ENCODE measurements at places on chromosomes 11 and 22.
A peak's percentile ranks its signal among the peaks of the same experiment; 100 is the strongest.

DNA sequence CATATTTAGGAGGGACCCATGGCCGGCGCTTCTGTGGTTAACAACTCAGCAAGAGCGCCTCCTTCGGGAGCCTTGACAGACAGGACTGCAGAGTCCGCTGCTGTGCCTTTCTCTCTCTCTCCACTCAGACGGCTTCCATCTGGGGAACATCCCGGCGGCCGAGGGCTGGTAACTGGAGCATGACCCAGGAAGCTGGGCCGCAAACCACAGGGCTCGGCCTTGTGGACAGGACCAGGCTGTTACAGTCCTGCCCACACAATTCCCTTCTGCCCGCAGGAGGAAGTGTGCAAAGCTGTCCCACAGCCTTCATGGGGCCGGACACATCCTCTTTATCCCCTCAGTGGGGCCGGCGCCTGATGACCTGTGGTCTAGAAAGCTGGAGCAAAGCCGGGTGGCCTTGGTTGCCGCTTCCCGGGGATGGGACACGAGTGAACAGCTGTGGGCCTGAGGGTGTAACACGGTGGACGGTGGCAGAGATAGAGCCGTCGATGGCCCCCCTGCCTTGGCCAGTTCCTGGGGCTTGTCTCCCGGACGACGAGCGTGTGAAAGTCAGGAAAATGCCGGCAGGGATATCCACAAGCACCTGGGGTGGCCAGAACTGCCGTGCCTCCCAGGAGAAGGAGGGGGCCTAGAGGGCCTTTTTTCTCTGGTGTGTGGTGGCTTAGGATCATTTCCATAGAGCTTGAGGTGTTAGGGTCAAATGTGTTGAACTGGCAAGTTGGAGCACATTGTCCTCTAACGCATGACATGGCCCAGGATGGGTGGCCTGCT, 50.1 kb downstream of the FBLN1 start:
- no peaks in the 10 kb centered on the region for H3K36me3 ChIP-seq
- peak overlapping the region; percentile 80 for H3K27ac ChIP-seq
- DNase-seq, result peak; percentile 86
- no peaks in the 10 kb centered on the region for H3K27me3 ChIP-seq
- no peak overlapping the region for H3K4me3 ChIP-seq
- H3K4me1 ChIP-seq, result peaks cover 28% of the 10 kb centered on the region

GRCh38 chr22:21970800-21971617, 11.6 kb downstream of the TOP3B start:
- H3K27ac ChIP-seq, result no peak overlapping the region
- H3K4me3 ChIP-seq, result no peak overlapping the region
- H3K27me3 ChIP-seq, result no peaks in the 10 kb centered on the region
- DNase-seq, result no peak
- peaks cover 97% of the 10 kb centered on the region for H3K36me3 ChIP-seq
- H3K4me1 ChIP-seq, result no peaks in the 10 kb centered on the region

- H3K27me3 ChIP-seq, result no peaks in the 10 kb centered on the region
- H3K4me1 ChIP-seq, result no peaks in the 10 kb centered on the region
- no peak for DNase-seq
- no peak overlapping the region for H3K4me3 ChIP-seq
- no peaks in the 10 kb centered on the region for H3K36me3 ChIP-seq
These were observed 12.7 kb upstream of the TSGA10IP start for GRCh38 chr11:65932558-65932919.

GRCh38 chr22:32776802-32777201, 24.7 kb upstream of the TIMP3 start:
- no peak for DNase-seq
- no peaks in the 10 kb centered on the region for H3K27me3 ChIP-seq
- no peaks in the 10 kb centered on the region for H3K36me3 ChIP-seq
- no peak overlapping the region for H3K4me3 ChIP-seq
- H3K27ac ChIP-seq, result no peak overlapping the region
- peaks cover 21% of the 10 kb centered on the region for H3K4me1 ChIP-seq

- no peak overlapping the region for H3K27ac ChIP-seq
- no peaks in the 10 kb centered on the region for H3K27me3 ChIP-seq
- peaks cover 6% of the 10 kb centered on the region for H3K36me3 ChIP-seq
- no peak overlapping the region for H3K4me3 ChIP-seq
- H3K4me1 ChIP-seq, result no peaks in the 10 kb centered on the region
- DNase-seq, result no peak
These were observed 119.8 kb downstream of the CSTPP1 start for GRCh38 chr11:47056261-47056915.

Measured in upper lobe of right lung (tissue), 1 donor.